ENCODE measurements at places on chromosomes 16 and 17. TPM values are rescaled to one million over a fixed set of nuclear protein-coding genes. Genes with fewer than 3 reads are reported as not detected.

- no peaks in the 10 kb centered on the region for H3K4me1 ChIP-seq
- no peaks in the 10 kb centered on the region for H3K27me3 ChIP-seq
- no peaks in the 10 kb centered on the region for H3K36me3 ChIP-seq
- no peak overlapping the region for H3K4me3 ChIP-seq
- no peak for DNase-seq
- H3K27ac ChIP-seq: no peak overlapping the region
Measured at GRCh38 chr17:22718689-22719088, 1026.4 kb downstream of the KCNJ18 start.

GRCh38 chr16:75298267-75298666 is 46.8 kb upstream of the BCAR1 start:
- H3K36me3 ChIP-seq: peaks cover 36% of the 10 kb centered on the region
- no peaks in the 10 kb centered on the region for H3K27me3 ChIP-seq
- no peak overlapping the region for H3K27ac ChIP-seq
- H3K4me3 ChIP-seq: no peak overlapping the region

GRCh38 chr17:58272367-58273280 is 8.1 kb downstream of the MPO start:
- peak; percentile 29 for DNase-seq
- no peaks in the 10 kb centered on the region for H3K27me3 ChIP-seq
- no peaks in the 10 kb centered on the region for H3K4me1 ChIP-seq
- no peak overlapping the region for H3K27ac ChIP-seq
- H3K4me3 ChIP-seq: no peak overlapping the region
- no peaks in the 10 kb centered on the region for H3K36me3 ChIP-seq

PKMYT1 gene
- 74.7 TPM for total RNA-seq

GRCh38 chr16:31204871-31205666 is 2.5 kb upstream of the PYCARD start:
- H3K27me3 ChIP-seq: peaks cover 6% of the 10 kb centered on the region
- H3K4me1 ChIP-seq: no peaks in the 10 kb centered on the region
- no peak overlapping the region for H3K27ac ChIP-seq
- no peak for DNase-seq
- H3K4me3 ChIP-seq: no peak overlapping the region

PYCARD gene
- total RNA-seq: 29.9 TPM

KRT33B gene
- not detected for total RNA-seq

CCDC43 gene
- 33.2 TPM for total RNA-seq

IKZF3 gene
- 0.56 TPM for total RNA-seq

DNA sequence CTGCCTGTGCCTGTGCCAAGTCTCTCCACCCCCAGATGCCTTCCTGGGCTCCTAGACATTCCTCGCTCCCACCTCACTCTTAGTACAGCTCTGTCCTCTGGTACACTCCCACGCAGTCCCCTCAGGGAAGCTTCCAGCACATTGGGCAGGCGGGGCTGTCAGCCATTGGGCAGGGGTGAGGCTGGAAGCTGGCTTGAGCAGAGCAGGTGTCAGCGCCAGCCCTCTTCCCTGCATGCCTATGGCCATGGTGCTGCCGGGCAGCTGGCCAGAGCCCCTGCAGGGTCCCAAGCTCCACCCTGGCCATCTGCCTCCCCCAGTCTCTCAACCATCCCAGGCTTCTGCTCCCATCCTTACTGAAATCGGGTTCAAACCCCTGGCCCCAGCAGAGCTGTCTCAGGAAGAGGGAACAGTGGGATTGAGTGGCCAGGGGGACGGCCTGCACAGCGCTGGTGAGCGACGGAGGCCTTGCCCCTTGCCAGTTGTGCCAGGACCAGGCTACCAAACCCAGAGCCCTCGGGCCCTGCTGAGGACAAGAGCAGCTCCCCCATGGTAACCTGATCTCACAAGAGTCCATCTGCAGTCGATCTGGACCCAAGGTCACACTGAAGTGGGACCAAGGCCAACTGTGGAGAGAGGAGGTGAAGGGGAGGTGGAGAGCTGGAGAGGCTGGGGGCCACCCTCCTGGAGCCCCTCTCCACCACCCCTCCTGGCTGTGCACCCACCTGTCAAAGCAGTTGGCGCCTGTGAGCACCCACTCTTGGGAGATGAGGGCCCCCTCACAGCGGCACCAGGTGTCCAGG is 2.4 kb upstream of the B9D1 start:
- H3K27ac ChIP-seq: no peak overlapping the region
- H3K4me1 ChIP-seq: no peaks in the 10 kb centered on the region
- H3K4me3 ChIP-seq: no peak overlapping the region
- no peaks in the 10 kb centered on the region for H3K27me3 ChIP-seq
- H3K36me3 ChIP-seq: no peaks in the 10 kb centered on the region

ACSM2A gene
- not detected for total RNA-seq

DNA sequence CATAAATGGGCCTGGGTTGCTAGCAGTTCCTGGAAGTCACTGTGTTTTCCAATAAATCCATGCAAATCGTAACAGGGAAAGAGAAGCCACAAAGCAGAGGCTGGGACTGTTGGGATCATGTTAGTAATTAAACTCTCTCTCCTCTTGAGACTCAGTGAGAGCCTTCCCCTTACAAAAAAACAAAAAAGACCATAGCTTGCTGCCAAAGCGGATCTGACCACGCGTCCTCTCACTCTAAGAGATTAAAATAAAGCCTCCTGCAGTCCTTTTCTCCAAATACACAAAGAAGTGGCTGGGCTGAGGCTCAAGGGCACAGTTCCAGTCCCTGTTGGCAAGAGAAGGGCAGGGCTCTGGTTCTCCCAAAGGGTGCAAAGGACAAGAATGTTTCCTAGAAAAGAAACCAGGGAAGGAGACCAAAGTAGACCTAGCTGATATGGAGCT is 38.5 kb downstream of the PIGL start:
- peaks cover 2% of the 10 kb centered on the region for H3K36me3 ChIP-seq
- H3K27me3 ChIP-seq: no peaks in the 10 kb centered on the region
- no peak overlapping the region for H3K4me3 ChIP-seq
- H3K27ac ChIP-seq: no peak overlapping the region
- H3K4me1 ChIP-seq: peaks cover 4% of the 10 kb centered on the region

DNA sequence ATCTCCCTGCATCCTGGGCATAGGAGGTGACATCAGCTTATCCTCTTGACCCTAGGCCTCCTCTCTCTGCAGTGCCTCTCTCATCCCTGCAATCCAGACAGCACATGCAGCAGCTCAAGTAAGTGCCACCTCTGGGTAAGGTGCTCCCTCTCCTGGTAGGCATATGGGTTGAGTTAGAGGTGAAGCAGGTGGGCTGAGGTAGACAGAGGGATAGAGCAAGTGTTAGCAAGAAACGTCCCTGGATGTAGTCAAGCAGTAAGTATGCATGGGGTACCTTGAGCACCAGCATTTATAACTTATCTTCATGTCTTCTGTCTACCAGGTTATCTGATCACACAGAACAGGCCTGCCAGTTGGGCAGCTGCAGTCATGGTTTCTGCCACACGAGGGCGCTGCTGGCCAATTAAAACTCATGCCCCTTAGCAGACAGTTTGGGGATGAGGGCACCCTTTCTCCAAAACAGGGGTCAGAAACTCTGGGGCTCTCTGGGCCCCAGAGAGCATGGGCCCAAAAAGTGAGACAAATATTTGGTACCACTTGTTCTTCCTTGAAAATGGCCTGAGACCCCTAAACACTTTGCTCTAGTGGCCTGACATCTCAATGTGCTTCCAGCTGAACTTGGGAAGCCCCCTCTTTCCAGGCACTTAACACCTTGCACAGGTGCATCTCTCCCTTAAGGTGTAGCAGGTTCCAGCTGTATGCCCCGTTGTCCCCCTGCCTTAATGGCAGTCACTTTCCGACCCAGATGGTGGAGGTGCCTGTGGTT is 59.8 kb downstream of the NEUROD2 start:
- H3K36me3 ChIP-seq: no peaks in the 10 kb centered on the region
- no peaks in the 10 kb centered on the region for H3K4me1 ChIP-seq
- no peaks in the 10 kb centered on the region for H3K27me3 ChIP-seq
- DNase-seq: peak; percentile 98
- no peak overlapping the region for H3K4me3 ChIP-seq

All from H1 (cell line).